NCI-H1048 (cell line): ENCODE measurements at places on chromosomes 2 and 18.

GRCh38 chr2:5741242-5741641, 49.1 kb downstream of the SOX11 start:
- DNase-seq: no peak

DNA sequence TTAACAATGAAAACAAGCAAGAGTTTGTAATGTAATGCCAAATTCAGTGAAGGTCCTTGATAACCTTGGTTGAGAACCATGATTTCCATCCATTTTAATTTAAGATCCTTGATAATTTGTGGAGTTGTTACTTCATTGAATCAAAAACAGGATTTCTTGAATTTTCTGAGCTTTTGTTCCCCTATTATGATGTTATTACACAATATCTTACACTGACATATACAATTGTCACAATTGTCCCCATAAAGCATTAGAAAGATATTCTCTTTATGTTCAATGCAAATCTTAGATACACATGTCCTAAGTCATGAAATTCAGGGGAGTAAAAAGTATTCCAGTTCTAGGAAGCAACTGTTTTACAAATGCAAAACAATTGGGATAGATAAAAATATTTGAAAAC, 83.6 kb downstream of the ARHGEF33 start:
- no peak for DNase-seq

DNA sequence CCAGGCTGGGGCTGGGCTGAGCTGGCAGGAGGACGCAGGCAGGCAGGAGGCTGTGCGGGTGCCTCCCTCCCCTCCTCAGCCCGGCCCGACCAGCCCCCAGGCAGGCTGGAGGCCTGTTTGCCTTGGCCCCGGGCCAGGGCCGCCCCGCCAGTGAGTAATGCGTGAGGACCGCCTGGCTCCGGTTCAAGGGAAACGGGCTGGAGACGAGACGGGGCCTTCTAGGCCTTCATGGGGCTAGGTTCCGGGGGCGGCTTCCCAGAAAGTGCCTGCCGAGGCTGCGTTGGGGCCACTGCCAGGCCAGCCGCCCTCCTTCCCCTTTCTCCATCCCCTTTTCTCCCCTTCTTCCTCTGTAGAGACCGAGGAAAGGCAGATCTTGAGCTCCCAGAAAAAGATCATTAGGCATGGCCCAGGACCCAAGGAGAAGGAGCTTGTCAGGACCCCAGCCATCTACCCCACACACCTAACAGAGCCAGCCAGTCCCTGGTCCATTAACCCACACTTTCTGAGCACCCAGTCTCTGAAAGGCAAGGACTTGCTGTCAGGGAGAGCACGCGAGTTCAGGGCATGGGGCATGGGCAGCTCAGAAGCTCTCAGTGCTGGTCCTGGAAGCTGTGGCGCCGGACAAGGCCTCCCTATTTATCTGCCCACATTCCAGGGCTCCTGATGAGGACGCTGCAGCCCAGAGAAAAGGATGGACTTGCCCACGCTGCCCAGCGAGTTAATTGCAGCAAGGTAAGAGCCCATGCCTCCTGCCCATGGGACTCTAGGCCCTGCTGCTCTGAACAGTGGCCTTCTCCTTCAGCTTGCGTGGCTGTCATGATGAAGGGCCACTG, 48.5 kb downstream of the SMAD7 start:
- DNase-seq: no peak

DNA sequence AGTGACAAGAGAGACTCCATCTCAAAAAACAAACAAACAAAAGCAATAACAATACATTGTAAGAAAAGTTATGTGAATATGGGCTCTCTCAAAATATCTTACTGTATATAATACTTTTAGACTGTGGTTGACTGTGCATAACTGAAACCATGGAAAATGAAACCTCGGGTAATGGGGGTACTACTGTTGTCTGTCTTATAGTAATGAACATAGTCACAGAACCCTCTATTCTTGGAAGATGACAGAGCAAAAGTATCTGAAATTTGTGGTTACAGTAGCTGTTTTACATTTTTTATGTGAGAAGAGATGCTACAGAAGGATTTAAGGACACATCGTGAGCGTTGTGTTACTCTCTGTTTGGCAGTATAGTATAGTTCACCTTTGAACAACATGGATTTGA, 60.5 kb downstream of the MAP4K4 start:
- no peak for DNase-seq

DNA sequence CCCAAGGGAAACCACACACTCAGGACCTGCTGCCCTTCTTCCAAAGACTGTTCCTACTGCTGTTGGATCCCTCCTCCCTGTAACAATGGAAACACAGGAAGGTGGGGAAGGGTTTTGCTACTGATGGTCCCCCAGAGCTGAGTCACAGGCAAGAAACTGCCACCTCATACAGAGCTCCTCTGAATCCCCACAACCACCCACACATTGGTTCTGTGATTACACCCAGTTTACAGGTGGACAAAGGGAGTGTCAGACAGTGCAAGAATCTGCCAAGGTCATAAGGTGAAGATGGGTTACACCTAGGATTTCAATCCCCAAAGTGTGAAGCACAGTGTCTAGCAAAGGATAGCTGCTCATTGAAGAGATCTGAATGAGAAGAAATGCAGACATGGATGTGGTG, 141.7 kb upstream of the LMAN1 start:
- no peak for DNase-seq

DNA sequence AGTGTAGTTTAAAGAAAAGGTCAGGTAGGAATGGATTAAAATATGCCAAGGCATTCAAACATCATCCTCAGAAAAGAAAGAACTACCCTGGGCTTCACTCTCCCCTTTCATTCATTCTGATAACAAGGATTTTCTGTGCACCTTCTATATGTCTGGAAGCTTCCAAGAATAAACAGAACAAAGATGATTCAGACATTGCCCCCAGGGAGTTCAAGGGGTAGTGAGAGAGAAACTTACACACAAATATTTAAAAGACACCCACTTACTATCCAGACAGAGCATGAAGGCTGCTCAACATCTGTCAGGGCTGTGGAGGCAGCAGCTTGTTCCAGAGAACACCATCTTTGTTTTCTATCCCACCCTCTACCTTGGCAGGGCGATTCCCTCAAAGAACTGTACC, 140.5 kb downstream of the ALK start:
- no peak for DNase-seq

DNA sequence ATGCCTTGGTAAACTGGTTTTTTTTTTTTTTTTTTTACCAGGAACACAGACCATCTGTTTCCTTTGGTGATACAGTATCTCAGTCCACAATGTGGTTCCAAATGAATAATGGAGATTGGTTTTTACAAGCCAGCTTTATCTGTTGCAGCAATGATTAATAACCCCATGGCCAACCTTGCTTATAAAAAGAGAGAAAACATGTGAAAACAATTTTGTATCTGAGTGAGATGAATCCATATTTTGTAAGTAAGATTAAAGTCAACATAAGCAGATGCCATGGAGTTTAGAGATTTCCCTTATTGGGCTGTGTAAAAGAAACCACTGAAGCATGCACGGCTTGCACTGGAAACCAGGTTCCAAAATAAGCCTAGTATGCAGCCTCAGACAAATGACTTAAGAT, 108.6 kb upstream of the CNTNAP5 start:
- no peak for DNase-seq

GRCh38 chr18:26736301-26736700, 129.2 kb downstream of the AQP4 start:
- no peak for DNase-seq
